ENCODE measurements at places on chromosomes 3 and 15.

- no peak for DNase-seq
Measured at GRCh38 chr3:24318677-24319287, 175.9 kb downstream of the THRB start.

GRCh38 chr15:68709876-68710275 lies 110.8 kb downstream of the ANP32A start:
- DNase-seq: no peak

- DNase-seq: no peak
Measured at GRCh38 chr3:42846685-42847522, 28.8 kb downstream of the CYP8B1 start.

DNA sequence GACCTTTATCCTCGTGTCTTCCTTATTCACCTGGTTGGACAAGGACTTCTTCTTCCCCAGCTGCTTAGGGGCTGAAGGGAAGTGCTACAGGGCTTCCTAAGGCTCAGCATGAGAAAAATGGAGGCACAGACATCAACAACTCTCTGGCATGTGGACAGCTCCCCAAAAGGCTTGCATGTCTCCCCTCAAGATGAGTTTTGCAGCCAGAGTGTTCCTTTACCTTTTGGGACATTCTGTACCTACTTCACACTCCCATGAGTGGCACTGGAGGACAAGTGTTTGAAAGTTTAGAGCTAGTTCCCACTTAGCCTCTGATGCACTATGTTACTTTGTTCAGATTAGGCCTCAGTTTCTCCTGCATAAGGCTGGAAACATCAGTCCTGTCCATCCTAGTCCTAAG lies 77.1 kb upstream of the HACD2 start:
- no peak for DNase-seq

DNA sequence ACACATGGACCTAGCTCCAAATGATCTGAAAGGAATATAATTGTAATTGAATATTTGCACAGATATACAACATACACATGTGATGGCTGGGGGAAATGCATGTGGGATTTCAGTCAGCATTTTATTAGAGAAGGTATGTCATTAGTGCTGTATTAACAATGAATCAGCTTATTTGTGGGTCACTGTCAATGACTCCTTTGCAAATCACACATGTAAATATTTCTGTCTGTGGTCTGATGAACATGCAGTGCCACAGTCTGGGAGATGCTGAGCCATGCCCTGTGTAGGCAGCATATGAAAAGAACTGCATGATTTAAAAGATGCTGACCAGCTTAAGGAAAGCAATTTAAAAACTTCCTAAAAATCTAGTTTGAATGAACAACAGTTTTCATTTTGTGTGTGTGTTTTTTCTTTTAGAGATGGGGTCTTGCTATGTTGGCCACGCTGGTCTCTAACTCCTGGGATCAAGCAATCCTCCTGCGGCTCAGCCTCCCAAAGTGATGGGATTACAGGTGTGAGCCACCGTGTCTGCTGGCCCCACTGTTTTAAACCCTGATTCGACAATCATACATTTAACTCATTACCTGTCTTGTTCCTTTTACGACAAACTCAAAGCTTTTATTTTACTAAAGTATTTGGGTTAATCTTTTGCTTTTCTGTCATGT lies 803 bp upstream of the B3GNT5 start:
- no peak for DNase-seq

DNA sequence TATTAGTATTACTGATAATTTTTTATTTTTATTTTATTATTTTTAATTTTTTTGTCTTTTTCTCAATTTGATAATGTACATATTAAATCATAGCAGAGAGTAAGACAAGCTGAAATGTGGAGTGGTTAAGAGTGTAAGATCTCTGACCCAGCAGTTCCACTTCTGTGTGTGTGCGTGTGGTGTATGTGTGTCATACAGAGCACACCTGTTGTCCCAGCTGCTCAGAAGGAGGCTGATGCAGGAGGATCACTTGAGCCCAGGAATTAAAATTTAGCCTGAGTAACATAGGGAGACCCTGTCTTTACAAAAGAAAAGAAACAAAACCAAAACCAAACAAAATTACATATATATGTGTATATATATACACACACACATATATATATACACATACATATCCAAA lies 1.4 kb upstream of the CIDEC start:
- no peak for DNase-seq

DNA sequence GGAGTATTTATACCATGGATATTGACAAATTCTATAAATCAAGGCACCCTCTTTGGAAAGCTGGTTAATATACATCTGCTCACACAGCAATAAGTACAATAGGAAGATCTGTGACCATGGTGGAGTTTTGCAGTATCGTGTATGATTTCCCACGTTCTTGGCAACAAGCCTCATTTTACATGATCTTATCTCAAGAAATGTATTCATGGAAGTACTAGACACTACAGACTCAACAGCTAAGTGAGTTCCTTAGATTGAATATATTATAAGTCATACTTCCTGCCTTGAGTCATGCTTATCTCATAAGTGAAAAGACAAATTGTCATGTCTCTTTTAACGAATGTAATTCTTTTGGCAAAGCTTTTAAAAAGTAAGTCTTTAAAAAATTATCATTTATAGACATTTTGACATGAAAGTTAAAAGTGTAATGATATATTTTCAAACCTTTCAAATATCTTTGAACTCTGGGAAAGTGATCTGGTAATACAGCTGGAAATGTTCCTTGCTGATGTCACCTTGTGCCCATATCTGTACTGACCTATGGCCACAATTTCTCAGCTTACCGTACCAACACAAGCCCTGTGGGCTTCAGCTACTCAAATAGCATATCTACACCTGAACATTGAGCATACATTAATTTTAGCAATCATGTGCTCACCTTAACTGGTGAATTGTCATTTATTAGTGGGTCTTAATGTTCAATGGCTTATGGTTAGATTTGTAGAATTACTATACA lies 130.3 kb upstream of the TMC3 start:
- no peak for DNase-seq

DNA sequence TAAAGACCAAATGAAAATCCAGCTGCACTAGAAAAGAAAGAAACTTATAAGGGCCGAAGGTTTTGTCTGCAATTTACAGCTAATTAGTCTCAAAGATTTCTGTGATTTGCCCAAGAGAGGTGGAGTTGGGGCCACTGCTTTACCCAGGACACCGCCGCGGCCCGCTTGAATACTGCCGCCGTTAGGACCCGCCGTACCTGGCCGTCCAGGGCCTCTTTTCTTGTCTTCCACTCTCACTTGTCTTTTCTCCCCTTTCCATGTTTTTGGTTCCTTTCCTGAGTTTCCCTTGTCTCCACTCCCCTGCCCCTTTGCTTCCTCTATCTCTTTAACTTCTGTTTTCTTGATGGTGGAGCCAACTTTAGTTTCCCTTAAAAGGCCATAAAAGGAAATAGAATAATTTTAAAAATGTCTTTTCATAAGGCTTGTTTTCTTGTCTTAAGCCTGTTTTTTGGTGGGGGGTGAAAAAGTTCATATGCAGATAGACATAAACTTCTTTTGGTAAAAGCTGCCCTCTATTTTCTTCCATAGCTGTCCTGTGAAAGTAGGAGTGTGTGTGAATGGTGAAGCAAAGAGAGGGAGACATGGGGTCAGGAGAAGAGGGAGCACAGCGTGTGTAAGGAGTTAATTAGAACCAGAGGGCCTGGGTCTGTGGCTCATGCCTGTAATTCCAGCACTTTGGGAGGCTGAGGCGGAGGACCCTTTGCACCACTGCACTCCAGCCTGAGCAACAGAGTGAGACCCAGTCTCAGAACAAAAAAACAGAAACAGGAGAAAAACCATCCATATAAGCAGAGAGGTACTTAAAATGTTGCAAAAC lies 16.0 kb upstream of the CCNL1 start:
- DNase-seq: peak; percentile 51

DNA sequence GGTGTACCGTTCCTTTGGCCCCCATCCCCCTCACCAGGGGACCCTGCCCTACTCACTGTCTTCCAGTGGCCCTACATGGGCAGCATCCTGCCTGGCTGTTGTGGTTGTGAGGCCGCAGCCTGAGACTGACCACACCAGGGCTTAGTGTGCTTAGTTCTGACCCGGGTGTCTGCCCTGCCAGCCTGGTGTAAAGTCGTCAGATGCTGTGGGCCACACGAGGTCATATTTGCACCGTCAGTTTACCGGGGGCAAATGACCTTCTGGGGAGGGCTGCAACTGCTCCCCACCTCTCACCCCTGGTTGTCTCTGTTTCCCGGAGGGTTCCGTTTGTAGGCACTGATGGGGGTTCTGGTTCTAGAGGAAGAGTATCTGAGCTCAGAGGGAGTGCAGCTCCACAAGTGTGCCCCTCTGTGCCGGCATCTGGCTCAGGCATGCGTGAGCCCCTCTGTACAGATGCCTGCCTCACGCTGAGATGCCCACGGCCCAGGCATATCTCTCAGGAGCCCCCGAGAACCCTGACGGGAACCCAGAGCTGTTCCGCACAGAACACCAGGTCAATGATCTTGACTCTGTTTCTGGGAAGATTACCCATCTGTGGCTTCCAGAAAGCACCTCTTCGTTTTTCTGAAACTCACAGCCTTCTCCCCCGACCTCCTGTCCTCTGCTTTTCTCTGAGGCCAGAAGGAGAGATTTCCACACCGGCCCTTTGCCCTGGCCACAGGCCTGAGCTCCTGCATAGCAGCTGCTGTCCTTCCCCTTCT lies 19.2 kb downstream of the KLF13 start:
- no peak for DNase-seq

DNA sequence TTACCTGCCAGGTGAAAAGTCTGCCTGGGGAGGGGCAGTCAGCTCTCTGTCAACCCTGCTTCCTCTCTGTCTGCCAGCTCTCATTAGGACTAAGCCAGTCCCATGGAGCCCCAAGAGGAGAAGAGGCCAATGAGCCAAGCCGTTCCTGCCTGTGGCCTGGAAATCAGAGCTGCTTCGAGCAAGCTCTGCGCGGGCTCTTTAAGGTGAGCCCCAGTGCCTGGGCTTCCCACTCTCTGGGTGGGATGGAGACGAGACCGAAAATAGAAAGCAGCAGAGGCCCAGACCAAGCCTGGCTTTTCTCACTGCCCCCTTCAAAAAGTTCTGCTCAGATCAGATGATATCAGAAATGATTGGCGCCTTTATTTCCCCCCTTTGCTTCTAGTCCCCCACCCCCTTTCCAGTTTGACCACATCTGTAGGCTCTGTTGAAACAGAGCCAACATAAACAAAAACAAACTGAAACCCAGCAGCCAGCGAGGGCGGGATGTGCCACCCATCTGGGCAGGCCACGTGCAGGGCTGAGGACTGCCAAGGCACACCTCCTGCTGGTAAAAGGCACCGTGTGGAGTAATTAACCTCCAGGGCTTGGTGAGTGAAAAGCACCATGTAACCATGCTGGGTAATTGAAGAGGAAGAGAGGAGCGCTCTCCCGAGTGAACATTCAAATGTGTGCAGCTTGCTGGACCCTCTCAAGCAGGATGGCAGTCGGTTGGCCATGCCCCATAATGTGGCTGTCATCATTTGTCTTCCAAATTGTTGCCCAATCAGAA lies 471.0 kb upstream of the PROK2 start:
- peak; percentile 76 for DNase-seq

GRCh38 chr3:102068327-102068726 lies 219.0 kb downstream of the NFKBIZ start:
- no peak for DNase-seq

DNA sequence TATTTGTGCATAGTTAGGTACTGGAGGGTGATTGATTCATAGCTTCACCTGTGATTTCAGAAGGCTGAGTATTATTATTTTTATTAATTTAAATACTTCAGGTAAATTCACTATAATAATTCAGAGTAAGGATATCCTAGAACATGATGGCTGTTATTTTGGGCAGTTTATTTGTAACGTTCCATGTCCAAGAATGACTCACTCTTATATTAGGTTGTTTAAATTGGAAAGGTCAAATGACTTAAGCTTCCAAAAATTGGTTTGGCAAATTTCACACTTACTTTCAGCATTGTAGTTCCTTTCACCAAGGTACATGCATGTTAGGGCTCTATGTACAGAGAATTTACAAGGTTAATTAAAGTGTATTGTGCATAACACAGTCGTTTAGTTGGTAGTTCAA lies 120.2 kb downstream of the EPHA3 start:
- no peak for DNase-seq

DNA sequence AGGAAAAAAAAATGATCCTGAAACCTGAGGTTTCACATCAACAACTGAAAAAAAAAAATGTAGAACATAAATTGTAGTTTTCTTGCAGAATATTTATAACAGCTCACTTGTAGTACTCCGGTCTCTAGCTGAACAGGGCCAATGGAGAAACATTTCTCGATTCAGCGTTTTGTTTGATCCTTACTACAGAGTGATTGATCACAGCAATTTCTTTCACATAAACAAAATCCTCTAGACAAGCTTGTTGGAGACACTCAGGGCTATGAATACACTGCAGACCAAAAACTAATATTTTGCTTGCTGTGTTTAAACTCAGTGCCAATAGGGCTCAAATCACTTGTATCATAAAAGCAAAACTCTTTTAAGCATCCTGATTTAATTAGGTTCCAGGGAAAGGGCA lies 127.0 kb upstream of the CNTN6 start:
- DNase-seq: no peak

GRCh38 chr3:105495021-105495420 lies 128.3 kb downstream of the ALCAM start:
- DNase-seq: no peak

DNA sequence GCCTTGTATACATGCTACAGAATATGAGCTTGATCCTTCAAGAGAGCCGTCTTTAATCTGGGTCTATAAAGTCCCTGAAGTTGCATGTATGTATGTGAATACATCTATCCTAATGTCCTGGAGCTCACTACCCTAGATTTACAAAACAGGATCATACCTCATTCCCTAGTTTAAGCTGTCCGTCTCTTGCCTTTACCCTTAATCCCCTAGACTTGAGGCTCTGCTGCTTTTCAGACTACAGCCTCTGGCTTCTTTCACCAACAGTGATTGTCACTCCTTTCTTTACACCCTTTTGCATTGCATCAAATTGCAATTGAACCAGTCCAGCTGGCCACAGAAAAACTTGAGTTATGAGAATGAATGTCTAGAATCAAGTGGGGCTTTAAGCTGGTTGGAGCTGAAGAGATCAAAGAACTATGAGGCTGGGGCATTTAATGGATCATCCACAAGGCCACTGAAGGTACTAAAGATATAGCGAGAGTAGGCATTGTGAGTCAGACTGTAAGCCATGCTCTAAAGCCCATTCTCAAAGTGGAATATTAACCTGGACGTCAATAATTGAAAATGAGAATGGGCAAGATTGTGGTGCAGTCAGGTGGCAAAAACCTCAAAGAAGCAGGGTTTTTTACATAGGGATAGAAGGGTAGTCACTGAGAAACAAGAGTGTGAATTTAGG lies 12.3 kb upstream of the PLD1 start:
- DNase-seq: no peak

DNA sequence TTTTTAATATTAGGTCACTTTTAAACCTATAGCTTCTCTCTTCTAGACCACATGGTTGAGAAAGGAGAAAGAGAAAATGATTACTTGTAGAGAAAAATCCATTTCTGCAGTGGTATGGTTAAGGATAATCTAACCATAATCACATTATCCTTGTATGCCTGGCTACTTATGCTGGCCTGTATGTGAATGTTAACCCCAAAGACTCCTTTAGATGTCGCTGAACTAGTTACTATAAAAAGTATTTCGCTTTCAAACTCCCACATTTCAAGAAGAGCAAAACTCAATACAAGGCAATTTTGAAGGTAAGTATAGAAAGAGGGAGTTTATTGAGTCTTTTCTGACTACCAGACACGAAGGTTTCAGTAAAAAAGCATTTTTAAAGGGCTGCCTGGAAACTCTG lies 2.2 kb downstream of the KCTD6 start:
- no peak for DNase-seq

Data from left hindlimb (tissue), 1 donor.